Mesothelial cell of epicardium (in vitro differentiated cells): ENCODE measurements at places on chromosomes 3 and 15.
A peak's percentile ranks its signal among the peaks of the same experiment; 100 is the strongest.

DNA sequence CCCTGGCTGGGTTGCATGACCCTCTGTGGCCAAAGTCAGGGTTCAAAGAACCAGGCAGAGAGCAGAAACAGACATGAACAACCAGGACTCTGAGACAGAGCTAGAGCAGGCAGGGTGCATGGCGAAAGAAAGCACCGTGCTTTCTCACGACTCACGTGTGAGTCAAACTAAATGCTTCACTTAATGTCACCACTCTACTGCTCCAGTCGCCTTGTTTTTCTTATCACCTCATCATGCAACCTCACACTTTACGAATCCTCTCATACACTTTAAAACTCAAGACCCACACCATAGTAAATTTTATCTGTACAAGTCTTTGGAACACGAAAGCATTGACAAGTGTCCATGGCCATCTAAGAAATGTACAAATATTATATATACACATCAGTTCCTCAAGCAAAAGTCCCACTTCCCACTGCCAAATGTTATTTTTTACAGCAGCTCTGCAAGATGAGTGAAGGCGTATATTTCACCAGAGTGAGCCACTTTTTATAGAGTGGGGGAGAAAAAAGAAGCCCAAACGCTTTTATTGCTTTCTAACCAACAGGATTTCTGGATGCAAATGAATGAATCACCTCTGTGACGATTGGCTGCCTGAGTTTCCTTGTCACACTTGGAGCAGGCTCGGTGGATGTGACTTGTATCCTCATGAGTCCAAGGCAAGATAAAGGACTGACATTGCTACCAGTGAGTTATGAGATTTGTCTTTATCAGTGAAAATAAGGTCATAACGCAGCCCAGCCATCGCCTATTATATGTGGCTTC lies 16.0 kb upstream of the MEGF11 start:
- DNase-seq: no peak

DNA sequence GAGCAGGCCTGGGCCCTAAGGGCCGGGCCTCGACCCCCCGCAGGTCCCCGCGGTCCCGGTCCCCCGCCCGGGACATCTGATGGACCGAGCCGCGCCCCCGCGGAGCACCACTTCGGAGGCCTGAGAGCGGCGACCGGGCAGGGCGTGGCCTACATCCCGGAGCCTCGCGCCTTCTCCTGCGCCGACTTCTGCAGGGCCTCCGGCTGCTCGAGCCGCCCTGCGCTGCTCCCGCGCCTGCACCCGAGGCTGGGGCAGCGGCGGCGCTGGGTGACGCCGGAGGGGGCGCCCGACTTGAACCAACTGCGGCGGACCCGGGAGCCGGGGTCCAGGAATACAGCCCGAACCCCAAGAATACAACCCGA lies 14.9 kb upstream of the GP9 start:
- DNase-seq: no peak

GRCh38 chr15:59300618-59301139 lies 72.0 kb downstream of the MYO1E start:
- no peak for DNase-seq

GRCh38 chr3:132569153-132569552 lies 27.9 kb upstream of the ACKR4 start:
- DNase-seq: no peak

DNA sequence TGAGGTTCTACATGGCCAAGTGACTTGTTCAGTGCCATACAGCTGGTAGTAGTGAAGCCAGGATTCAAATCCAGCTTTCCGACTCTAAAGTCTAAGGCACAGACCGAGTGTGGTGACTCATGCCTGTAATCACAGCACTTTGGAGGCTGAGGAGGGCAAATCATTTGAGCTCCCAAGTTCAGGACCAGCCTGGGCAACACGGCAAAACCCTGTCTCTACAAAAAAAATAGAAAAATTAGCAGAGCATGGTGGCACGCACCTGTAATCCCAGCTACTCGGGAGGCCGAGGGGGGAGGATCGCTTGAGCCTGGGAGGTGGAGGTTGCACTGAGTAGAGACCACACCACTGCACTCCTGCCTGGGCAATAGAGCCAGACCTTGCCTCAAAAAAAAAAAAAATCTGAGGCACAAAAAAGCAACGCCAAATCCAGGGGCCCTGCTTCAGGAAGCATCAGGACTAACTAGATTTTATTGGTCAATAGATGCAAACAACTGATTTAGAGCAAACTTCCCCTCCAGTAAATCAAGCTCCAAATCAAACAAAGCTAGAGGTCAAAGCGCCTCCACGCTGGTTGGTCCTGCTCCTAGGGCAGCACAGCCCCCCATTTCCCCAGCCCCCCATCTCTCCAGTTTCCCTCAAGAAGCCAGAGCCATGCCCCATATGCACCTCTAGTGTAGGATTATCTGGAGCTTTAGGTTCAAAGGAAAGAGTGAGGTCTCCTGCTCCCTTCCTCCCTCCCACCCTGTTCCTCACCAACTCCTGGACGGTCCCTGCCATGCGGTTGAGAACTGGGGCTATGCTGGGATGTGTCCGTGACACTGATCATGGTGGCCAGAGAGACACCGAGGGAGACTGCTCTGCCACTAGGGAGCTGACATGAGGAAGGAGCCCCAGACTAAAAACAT lies 2.9 kb upstream of the TNK2 start:
- no peak for DNase-seq

DNA sequence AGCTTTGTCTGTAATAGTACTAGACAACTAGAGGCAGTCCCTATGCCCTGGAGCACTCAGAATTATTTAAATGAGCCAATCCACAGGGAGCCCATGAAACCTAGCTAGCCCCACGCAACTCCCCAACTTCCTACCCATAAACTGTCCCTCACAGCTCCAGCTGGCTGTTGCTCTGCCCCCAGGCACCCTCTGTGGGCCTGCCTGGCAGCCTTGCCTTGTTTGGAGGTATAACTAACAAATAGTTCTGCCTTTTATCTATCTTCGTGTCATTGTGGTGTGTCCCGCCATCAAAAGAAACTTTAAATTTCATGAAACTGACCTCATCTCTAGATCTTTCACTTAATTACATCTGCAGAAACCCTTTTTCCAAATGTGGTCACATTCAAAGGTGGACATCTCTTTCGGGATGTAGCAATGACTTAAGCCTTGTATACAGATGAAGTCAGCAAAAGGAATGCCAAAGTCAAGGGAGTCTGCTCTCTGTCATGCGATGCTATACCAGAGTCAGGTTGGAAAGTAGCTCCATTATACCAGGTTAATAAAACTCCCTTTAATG lies 1.8 kb upstream of the RTP3 start:
- no peak for DNase-seq

GRCh38 chr15:95327661-95328060 lies 1002.8 kb upstream of the NR2F2 start:
- no peak for DNase-seq

- no peak for DNase-seq
Measured at GRCh38 chr3:66472313-66473134, 28.3 kb downstream of the LRIG1 start.

DNA sequence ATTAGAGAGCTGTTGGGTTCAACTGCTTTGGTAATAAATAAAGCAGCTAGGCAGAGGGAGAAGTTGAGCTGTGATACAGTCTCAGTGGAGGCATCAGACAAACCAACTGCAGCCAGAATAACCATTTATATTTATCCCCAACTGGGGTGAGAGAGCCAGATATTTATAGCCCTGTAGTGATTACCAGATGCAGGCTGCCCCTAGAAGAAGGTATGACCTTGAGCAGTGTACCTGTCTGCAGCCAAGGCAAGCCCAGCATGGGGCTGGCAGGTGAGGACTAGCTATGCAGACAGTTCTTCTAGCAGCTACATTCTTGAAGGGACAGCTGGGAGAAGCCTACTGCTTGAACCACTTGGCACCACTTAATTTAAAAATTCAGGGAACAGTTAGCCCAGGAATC lies 144.4 kb upstream of the EPHA3 start:
- no peak for DNase-seq

DNA sequence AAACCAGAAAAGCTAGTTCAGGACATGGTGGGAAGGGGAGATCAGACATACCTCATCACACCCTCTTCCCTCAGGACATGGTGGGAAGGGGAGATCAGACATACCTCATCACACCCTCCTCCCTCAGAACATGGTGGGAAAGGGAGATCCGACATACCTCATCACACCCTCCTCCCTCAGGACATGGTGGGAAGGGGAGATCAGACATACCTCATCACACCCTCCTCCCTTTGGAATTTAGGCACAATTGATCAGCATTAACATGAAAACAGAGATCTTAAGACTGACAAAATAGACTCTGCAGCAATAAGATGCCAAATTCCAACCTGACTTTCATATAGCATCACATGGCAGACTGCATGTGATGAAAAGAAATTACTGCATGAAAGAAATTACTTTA lies 412.7 kb upstream of the ZNF717 start:
- no peak for DNase-seq

DNA sequence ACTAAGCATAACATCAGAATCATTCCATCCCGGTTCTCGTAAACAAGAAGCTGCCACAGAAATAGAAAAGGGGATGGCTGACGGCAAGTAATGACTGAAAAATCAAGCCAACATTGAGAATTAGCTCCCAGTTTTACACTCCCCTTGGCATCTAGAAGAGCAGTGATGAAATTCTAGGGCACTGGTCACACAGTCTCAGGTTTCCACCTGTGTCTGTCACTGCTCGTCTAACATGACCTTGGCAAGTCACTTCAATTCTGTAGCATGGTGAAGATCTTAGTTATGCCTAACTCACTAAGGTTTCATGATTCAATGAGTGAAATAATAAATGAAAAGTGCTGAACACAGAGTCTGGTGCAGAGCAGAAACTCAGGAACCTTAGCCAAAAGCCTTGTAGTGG lies 272.3 kb upstream of the ARRDC4 start:
- no peak for DNase-seq

DNA sequence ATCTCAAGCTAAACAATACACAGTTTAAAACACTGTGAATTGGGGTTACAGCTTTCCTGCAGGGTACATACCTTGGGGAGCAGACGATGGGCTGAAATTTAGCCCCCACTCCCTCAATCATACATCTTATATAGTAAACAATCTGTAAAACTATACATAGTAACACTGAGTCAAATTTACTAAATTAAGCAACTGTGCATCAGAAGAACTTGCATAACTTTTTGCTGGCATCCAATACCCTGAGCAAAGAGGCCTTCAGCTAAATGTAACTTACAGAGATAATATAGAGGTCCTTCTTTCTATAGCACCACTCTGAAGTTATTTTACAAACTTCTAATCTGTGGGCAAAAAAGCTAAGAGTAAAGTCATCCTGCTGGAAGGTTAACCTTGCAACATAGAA lies 603.6 kb upstream of the TGFBR2 start:
- no peak for DNase-seq

DNA sequence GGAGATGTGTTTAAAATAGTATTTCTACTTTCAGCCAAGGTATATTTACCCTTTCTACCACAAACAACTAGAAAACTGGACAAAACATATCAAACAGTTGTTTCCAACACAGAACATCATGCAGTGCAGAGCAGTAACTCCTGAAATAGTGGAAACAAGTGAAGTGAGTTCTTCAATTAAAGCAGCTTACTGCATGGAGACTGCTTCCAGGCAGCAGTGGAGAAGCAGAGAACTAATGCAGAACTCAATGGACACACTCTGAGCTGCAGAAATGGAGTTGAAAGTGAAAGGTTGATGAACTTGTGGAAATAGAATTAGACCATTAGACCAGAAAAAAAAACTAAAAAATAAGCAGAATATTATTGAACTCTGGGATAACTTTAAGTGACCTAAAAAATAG lies 478.9 kb downstream of the CNTN6 start:
- no peak for DNase-seq

GRCh38 chr3:85922374-85922773 lies 963.6 kb downstream of the CADM2 start:
- no peak for DNase-seq

GRCh38 chr3:37945807-37946530 lies 44.6 kb upstream of the VILL start:
- peak; percentile 50 for DNase-seq

DNA sequence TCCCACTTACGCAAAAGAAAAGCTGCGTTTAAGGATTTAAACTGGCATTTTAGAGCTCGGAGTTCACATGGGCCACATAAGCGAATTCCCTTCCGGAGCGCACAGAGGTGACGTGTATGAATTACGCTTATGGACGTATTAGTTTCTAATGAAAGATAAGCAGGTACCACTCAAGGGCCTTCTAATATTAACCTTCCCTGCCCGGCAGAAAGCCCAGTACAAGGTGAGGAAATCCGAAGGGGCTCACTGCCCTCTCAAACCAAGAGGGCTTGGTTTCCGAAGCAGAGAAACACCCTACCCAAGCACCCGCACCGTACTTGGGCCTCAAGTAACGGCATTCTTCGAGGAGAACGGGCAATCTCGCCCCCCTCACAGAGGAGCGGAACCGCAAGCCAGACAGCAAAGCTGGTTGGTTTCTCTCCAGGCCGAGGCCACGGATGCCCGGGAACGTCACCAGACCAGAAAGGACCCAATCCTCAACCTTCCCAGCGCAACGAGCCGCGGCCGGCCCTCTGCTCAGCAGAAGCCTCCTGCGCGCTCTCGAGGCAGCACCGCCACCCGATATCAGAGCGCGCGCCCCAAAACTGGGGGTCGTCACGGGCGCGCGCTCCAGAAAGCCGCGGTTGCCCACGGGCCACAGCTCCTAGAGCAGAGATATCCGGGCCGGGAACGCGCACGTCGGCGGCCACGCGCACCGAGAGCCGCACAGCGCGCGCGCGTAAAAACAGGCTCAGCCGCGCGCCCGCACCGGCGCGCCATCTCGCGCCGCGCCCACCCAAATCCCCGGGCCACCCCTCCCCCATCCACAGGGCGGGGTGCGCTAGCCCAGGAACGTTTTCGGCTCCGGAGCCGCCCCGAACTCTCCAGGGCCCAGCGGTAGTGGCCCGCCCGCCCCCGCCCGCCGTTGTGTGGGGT lies 676 bp downstream of the QRICH1 start:
- DNase-seq: peak; percentile 79

GRCh38 chr3:139198929-139199328 lies 144.9 kb upstream of the MRPS22 start:
- no peak for DNase-seq

GRCh38 chr3:68985146-68985790 lies 28.2 kb downstream of the EOGT start:
- DNase-seq: no peak

- no peak for DNase-seq
Measured at GRCh38 chr3:150840802-150841515, 64.3 kb downstream of the MINDY4B start.

DNA sequence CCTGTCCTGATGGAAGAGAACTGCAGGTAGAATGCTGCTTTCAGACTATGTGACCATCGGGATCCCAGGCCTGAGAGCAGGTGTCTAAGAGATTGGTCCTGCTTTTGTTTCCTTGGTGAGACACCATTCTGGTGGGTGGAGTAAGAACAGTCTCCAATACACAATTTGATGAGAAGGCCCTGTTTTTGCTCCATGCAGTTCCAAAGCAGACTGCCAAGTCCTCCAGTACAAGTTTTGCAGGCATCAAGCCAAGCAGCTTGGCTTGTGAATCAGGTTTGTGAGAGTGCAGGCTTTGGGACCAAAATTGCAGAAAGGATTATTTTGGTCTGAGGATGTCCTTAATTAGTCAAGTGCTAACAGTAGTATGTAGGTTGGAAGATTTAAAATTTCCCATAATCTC lies 381.6 kb downstream of the FOXP1 start:
- no peak for DNase-seq
